ENCODE measurements at places on chromosomes 16 and 17. TPM values are rescaled to one million over a fixed set of nuclear protein-coding genes. Genes with fewer than 3 reads are reported as not detected.

The ZNF213 gene
- 7.4 TPM for total RNA-seq

The CCDC200 gene
- not detected for total RNA-seq

The PYY gene
- total RNA-seq, result not detected

The KRTAP16-1 gene
- total RNA-seq, result not detected

The TUBB3 gene
- 0.89 TPM for total RNA-seq

DNA sequence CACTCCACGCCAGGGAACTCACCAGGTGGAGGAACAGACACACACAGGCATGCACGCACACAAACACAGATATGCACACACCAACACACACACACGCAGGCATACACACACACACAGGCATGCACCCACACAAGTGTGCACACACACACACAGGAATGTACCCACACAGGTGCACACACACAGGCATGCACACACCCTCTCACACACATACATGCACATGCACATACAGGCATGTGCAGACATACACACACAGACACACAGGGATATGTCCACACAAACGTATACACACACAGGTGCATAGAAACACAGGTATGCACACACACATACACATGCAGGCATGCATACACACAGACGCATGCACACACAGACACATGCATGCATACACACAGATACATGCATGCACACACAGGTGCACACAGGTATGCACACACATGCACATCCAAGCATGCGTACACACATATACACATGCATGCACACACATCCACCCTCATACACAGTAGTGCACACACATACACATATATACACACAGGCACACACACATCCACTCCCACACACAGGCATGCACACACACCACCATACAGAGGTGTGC lies 39.2 kb downstream of the COTL1 start:
- H3K4me1 ChIP-seq, result no peaks in the 10 kb centered on the region
- H3K27ac ChIP-seq, result no peak overlapping the region
- H3K27me3 ChIP-seq, result no peaks in the 10 kb centered on the region

GRCh38 chr17:40415390-40415789 lies 2.3 kb downstream of the TOP2A start:
- no peak overlapping the region for H3K4me3 ChIP-seq
- peaks cover 14% of the 10 kb centered on the region for H3K4me1 ChIP-seq
- no peak for DNase-seq
- no peak overlapping the region for H3K27ac ChIP-seq
- no peaks in the 10 kb centered on the region for H3K36me3 ChIP-seq

GRCh38 chr17:76173474-76173873 lies 32.4 kb upstream of the FOXJ1 start:
- no peaks in the 10 kb centered on the region for H3K36me3 ChIP-seq
- H3K4me3 ChIP-seq, result no peak overlapping the region
- no peaks in the 10 kb centered on the region for H3K4me1 ChIP-seq
- no peak overlapping the region for H3K27ac ChIP-seq
- no peak for DNase-seq
- H3K27me3 ChIP-seq, result no peaks in the 10 kb centered on the region

DNA sequence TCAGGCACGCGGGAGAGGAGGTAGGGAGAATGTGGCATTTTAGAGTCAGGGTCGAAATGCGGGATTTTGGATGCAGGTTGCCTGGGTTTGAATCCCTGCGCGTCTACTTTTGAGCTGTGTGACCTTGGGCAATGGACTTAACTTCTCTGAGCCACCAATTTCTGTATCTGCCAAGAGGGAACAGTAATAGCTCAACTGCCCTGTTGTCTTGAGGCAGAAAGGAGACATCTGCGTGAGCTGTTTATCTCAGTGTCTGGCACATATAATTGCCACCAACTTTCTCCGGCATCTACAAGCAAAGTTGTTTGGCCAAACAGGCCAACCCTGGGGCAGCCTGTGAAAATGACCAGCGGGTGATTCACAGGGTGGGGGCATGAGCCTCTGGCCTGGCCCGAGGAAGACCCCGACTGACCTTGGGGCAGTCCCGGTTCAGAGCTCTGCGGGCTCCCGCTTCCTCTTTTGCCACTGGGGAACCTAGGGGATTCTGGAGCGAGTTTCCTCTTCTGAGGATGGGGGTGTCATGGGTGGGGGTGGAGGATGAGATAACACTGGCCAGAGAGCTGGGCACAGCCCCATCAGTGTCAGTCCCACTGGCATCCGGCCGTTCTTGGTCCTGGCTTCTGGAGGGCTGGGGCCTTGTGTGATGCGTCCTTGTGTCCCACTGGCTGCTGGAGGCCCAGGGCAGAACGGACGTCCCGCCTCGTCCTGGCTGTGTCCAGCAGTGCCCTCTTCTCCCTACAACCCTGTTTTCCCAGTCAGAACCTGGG lies 1.3 kb downstream of the SNN start:
- peaks cover 74% of the 10 kb centered on the region for H3K4me1 ChIP-seq
- peak overlapping the region; percentile 89 for H3K27ac ChIP-seq
- H3K4me3 ChIP-seq, result peak overlapping the region; percentile 74
- no peaks in the 10 kb centered on the region for H3K27me3 ChIP-seq
- DNase-seq, result peak; percentile 63
- no peaks in the 10 kb centered on the region for H3K36me3 ChIP-seq

DNA sequence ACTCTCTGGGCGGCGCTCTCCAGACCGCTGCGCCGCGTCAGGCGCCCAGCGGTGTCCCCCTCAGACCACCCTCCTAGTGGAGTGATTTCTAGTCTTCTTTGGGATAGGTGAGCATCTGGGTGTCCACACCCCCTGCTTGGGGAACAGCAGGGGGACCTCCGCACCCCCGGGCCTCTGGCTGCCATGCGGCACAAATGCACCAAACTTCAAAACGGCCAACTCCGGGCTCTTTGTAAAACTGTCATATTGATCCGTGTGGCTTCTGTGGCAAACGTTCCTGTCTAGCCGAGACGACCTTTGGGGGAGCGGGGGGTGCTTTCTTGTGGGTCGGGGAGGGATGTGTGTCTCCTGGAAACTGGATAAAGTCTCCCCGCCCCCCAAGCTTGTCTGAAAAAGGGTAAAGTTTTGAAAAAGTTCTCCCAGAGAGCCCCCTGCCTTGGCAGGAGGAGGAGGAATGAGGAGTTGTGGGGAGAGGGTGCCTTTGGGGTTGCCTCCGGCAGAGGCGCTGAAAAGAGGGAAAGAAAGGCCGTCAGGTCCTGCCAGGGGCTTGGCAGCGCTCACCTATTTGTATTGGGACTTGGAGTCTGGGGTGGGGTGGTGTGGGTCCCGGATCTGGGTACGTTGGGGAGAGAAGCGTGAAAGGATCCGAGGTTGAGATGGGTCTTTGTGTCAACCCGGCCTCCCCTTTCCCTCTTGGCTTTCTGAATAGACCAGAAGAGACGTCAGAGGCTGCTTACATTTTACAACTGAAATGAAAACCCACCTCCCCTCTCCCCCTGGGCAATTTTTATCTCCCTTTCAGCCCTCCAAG lies 2.2 kb upstream of the CHD3 start:
- no peaks in the 10 kb centered on the region for H3K27me3 ChIP-seq
- H3K4me3 ChIP-seq, result peak overlapping the region; percentile 87
- DNase-seq, result no peak
- peaks cover 79% of the 10 kb centered on the region for H3K4me1 ChIP-seq

- H3K36me3 ChIP-seq, result no peaks in the 10 kb centered on the region
- H3K27me3 ChIP-seq, result no peaks in the 10 kb centered on the region
- H3K4me3 ChIP-seq, result peak overlapping the region; percentile 78
- peaks cover 12% of the 10 kb centered on the region for H3K4me1 ChIP-seq
- peak overlapping the region; percentile 89 for H3K27ac ChIP-seq
These were observed 239 bp downstream of the PIEZO1 start for GRCh38 chr16:88784856-88785105.

GRCh38 chr17:21542991-21543390 lies 149.3 kb upstream of the KCNJ18 start:
- no peak overlapping the region for H3K27ac ChIP-seq
- H3K4me1 ChIP-seq, result peaks cover 7% of the 10 kb centered on the region
- H3K36me3 ChIP-seq, result no peaks in the 10 kb centered on the region
- no peaks in the 10 kb centered on the region for H3K27me3 ChIP-seq
- H3K4me3 ChIP-seq, result no peak overlapping the region

DNA sequence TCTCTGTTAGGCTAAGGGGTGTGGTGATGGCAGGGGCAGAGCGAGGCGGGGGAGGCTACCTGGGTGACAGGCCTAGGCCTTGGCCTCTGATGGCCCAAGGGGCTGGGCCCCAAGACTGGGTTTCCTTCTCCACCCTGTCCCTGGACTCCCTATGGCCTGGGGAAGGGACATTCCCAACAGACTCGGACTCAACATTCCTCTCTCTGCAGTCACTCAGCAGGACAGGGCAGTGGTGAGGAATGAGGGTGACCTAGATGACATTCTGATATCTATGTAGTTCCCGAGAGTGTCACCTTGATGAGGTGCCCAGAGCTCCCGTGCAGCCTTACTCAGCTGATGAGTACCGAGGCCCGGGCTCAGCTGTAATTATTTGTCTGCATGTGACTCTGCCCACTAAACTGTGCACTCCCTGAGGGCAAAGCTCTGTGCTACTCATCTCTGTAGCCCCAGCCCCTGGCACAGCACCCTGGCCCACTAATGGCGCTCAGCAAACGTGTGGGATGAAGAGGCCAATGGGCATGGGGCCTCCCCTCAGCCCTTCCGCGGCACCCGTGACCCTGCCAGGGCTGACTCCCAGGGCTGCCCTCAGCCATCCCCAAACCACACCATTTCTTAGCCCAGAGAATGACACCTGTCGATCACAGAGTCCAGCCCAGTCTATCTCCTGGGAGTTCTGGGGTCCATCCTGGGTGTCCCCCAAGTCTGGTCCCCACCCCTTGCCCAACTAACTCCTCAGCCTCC lies 2.2 kb downstream of the PLCD3 start:
- DNase-seq, result no peak
- peak overlapping the region; percentile 91 for H3K27ac ChIP-seq
- no peak overlapping the region for H3K4me3 ChIP-seq
- no peaks in the 10 kb centered on the region for H3K36me3 ChIP-seq
- H3K4me1 ChIP-seq, result peaks cover 51% of the 10 kb centered on the region
- H3K27me3 ChIP-seq, result no peaks in the 10 kb centered on the region

DNA sequence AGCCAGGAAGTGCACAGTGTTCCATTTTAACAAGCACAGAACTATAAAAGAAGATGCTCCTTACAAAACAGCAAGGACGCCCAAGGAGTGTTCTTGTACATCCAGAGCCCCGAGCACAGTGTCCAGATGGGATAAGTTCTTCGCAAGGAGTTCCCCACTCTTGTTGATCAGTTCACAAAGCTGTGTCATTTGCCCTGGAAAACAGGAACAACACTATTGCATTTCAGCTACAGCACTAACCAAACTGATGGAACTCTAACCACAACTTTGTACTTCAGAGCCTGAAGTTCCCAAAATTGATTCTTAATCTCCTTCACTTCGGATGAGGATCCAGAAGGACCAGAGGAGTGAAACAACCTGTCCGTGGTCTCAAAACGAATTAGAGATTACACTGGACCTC lies 5.1 kb downstream of the COPS3 start:
- DNase-seq, result no peak
- H3K36me3 ChIP-seq, result peaks cover 3% of the 10 kb centered on the region
- no peak overlapping the region for H3K27ac ChIP-seq
- no peaks in the 10 kb centered on the region for H3K4me1 ChIP-seq
- no peak overlapping the region for H3K4me3 ChIP-seq

DNA sequence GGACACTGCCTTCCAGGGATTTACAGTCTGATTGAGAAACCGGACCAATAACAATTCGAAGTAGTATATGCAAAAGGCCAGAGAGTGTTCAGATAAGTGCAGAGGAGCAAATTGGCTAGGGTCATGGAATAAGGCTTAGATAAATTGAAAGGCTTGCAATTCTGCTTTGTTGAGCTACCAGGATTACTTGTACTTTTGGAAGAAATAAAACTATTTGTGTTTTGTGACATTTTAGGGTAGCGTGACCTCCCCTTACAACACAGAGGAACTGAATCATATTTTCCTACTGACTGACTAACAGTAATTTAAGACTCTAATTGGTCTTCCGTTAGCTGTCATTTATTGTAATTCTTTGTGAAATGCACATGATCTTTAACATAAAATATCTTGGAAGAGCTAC lies 104.7 kb downstream of the PITPNC1 start:
- H3K4me3 ChIP-seq, result no peak overlapping the region
- H3K27me3 ChIP-seq, result no peaks in the 10 kb centered on the region
- no peak overlapping the region for H3K27ac ChIP-seq
- peaks cover under 1% of the 10 kb centered on the region for H3K4me1 ChIP-seq
- H3K36me3 ChIP-seq, result no peaks in the 10 kb centered on the region

- DNase-seq, result no peak
- no peaks in the 10 kb centered on the region for H3K4me1 ChIP-seq
- H3K27ac ChIP-seq, result no peak overlapping the region
- H3K36me3 ChIP-seq, result no peaks in the 10 kb centered on the region
- no peaks in the 10 kb centered on the region for H3K27me3 ChIP-seq
- no peak overlapping the region for H3K4me3 ChIP-seq
These were observed 361.4 kb upstream of the C16orf82 start for GRCh38 chr16:26705346-26705745.

GRCh38 chr17:58487589-58488427 lies at the start of gene HSF5:
TSS of gene HSF5 (minus strand) at chr17:58488408. CDS start at chr17:58488274, 134 bp downstream.
- no peaks in the 10 kb centered on the region for H3K4me1 ChIP-seq
- peaks cover 62% of the 10 kb centered on the region for H3K36me3 ChIP-seq
- DNase-seq, result peak; percentile 29
- H3K27ac ChIP-seq, result no peak within 1 kb of the TSS
- H3K4me3 ChIP-seq, result no peak within 1 kb of the TSS

GRCh38 chr16:12542818-12543699 lies 260.6 kb downstream of the CPPED1 start:
- H3K27ac ChIP-seq, result no peak overlapping the region
- H3K27me3 ChIP-seq, result no peaks in the 10 kb centered on the region
- H3K4me1 ChIP-seq, result peaks cover 7% of the 10 kb centered on the region
- no peak overlapping the region for H3K4me3 ChIP-seq
- DNase-seq, result no peak

GRCh38 chr17:82320956-82321927 lies 3.8 kb upstream of the CD7 start:
- H3K4me1 ChIP-seq, result peaks cover 8% of the 10 kb centered on the region
- H3K27ac ChIP-seq, result no peak overlapping the region
- peak; percentile 56 for DNase-seq
- H3K4me3 ChIP-seq, result no peak overlapping the region
- H3K27me3 ChIP-seq, result peaks cover 9% of the 10 kb centered on the region

DNA sequence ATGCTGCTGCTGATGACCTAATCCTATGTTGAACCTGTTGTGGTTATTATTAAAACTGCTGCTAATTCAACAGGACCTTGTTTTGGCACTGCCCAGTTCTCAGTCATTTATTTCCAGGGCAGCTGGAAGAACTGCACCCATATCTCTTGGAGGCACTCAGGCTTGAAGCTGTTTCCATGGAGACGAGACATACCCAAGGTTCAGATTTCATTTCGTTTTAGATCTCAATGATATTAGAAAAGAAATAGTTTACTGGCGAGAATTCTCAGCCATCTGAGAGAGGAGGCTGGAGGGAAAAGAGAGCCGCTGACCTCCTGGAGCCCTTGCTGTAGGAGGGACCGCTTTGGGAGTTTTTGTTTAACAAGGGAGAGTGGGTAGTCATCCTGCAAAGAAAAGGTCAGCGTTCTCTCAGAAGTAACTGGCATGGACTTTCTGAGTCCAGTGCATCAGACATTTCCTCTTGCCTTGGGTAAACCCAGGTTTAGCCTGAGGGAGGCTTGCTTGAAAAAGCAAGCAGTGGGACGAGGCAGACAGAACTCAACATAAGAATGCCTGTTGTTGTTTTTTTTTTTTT lies 75.4 kb downstream of the YPEL2 start:
- no peaks in the 10 kb centered on the region for H3K27me3 ChIP-seq
- H3K36me3 ChIP-seq, result peaks cover 27% of the 10 kb centered on the region
- H3K4me3 ChIP-seq, result no peak overlapping the region
- peak overlapping the region; percentile 71 for H3K27ac ChIP-seq

- H3K4me1 ChIP-seq, result no peaks in the 10 kb centered on the region
- no peaks in the 10 kb centered on the region for H3K27me3 ChIP-seq
- H3K27ac ChIP-seq, result no peak overlapping the region
These were observed 22.6 kb downstream of the ENDOV start for GRCh38 chr17:80437532-80437931.

All from heart right ventricle (tissue), 16 donors.